LoVo (cell line): ENCODE measurements at places on chromosomes 3 and 15.

DNA sequence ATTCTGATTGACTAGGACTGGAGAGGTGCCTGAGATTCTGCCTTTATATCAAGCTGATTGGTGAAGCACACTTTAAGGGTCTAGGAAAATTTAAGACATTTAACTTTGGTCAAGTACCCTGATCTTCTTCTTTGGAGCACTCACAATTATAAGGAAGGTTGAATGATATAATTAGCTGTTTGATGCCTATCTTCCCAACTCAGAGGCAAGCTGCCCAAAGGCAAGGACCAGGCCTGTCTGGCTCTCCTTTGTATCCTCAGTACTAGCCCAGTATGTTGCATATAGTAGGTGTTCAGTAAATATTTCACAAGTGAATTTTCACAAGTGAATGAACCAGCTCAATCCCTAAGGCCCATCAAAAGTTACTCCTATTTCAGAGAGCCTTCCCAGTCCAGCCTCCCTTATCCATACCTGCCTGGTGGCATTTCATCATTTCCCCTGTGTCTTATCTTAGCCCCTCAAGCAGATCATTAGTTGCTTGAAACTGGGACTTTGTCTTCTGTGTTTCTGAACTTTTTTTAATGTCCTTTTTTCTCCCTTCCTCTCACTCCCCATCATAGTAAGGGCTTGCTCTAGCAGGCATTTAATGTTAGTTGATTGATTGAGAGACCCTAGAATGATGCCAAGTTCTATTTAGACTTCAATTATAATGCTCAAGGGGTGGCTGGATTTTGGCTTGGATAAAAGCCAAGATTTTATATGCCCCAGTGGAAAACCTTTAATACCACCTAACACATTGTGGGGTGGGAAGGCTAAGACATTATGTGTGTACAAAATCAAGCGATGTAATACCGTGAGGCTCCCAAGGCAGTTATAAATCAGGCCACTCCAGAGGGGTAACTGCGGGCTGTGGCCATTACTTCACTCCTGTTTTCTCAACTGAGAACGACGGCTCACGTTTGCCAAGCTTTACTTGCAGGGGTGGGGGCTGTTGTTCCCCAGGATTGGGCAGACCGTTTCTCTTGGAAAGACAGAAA, 43.2 kb upstream of the BOC start:
- DNase-seq = no peak

DNA sequence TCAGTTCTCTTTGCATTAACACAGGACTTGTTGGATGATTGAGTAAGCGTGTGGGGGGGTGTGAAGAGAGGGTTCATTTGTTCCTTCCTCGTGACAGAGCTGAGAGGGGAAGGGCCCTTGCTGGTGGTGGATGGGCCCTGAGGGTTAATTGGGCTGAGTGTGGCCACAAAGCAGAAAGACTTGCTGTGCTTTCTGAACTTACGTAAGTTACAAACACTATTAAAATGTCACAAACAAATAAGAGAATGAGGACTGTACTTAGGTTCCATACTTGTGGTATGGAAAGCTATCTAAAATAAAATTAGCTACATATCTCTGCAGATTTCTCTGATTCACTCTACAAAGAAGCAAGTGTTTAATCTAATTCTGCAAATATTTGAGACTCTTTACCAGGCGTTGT, 231.3 kb downstream of the LPP start:
- DNase-seq = no peak

DNA sequence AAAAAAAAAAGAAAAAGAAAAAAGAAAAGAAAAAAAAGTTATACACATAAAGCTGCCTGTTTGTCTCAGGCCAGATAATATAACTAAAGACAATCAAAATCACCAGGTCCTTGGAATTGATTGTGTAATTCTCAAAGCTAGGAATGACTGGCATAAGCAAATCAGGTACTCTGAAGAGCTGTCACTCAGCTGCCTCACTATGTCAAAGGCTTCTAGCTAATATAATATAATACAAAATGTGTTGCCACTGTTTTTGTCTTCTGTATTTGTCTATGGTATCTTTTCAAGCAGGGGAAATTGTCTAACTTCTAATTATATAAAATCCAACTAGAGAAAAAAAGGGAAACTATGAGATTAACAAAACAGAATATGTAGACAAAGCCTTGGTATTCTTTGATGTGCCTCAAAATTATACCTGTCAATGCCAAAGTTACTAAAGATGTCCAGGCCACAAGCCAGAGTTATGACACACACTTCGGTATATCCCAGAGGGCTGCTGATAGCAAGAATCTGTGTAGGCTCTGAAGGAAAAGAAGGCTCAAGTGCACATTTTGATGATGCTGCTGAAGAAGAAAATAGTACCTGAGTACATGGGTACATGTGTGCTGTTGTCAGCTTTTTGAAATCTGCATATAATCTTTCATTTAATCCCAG, 37.0 kb upstream of the NR2E3 start:
- DNase-seq = no peak

GRCh38 chr3:170424879-170425278, 6.2 kb downstream of the CLDN11 start:
- DNase-seq = no peak

DNA sequence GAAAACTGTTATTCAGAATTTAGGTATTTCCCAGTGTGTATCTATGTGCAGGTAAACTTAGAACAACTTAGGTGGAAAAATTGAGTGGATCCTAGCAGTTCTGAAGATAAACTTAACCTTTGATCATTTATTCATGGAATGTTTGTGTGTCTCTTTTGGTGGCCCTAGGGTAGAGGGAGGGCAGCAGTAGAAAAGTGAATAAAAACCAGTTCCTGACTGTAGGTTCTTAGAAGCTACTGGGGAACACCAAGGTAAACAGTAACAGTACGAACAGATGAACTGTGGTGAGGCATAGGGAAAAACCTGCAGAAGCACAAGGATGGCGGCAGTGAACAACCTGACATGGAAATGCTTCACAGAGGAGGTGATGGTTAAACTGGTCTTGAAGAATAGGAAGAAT, 2.5 kb downstream of the SNRK start:
- no peak for DNase-seq
